NCI-H1092 treated with DMSO at 0.1 percent for 48 hours (cell line): ENCODE measurements at places on chromosomes 12 and 14.

DNA sequence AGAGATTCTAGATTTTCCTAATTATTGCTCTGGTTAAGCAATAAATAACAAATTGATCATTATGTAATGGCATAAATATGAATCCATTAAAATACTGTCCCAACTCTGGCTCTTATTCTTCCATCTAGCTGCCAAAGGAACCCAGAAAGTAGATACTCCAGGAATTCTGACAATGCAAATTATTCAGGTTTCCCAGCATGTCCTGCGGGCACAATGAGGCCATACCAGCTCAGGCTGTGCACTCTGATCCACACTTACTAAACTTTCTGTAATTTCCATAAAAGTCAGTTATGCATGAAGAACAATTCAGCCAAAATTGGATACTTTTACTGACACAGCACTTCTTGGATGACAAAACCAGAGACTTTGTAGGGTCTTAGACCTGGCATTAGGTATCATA is 576.3 kb downstream of the KCNH5 start:
- DNase-seq, result no peak

- no peak for DNase-seq
Measured at GRCh38 chr14:30596935-30597334, 25.2 kb upstream of the SCFD1 start.

DNA sequence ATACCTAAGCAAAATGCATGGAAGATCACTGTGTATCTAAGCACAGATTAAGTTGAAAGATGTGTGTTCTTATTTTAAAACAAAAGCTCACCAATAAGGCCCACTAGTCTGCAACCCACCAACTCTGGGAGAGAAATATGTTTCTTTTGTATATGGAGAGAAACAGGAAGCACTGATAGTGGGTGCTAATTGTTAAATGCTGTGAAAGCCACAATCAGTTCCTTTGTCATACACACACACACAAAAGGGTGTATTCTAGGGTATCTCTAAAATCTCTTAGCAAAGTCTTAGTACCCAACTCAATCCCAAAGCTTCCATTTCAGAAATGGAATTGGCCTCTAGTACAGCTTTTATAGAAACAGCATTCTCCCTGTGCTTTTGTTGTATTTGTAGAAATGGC is 272.7 kb upstream of the FLRT2 start:
- DNase-seq, result no peak

- DNase-seq, result no peak
Measured at GRCh38 chr12:104416136-104416535, 40.6 kb upstream of the CHST11 start.

GRCh38 chr14:71029236-71029781 is 122.0 kb downstream of the PCNX1 start:
- no peak for DNase-seq

- DNase-seq, result peak; percentile 20
Measured at GRCh38 chr12:66860752-66861750, 182.2 kb upstream of the GRIP1 start.

- DNase-seq, result peak; percentile 80
Measured at GRCh38 chr14:55446127-55446736, 5.8 kb upstream of the TBPL2 start.

DNA sequence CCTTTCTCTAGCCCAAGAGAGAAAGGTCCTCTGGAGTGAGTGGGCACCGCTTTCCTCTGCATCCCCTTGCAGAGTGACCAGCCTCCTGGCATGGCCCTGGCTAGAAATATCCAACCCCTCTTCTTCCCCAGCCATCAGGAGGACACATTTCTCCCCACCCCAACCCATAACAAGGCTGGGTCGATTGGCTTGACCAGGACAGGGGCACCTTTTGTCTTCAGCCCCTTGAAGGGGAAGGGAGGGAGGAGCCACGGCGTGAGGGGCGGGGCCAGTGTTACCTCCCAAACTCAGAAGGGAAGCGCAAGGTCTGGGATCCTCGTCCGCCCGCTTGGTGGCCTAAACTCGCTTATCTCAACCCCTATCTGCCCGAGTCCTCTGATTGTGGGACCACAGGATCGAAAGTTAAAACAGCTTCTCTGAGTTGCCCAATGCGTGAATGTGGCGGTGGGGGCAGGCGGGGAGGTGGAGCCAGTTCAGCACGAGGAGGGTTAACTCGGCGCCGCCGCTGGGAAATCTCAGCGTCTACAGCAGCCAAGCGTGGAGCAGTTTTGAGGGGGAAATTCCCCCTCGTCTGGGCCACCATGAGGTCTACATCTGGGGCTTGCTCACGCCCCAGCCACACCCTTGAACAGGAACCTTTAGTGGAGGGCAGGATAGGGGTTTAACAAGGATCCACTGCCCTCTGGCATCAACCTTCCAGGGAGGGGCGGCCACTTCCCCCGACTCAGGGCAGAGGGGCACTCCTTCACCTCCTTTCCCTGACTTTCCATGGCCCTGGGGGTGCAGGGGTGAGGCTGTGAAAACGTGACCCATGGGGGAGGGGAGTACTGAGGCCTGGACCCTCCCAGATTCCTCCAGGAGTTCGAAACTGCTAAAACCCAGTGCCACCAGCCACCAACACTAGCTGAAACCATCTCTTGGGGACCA is 795 bp downstream of the STAT6 start:
- no peak for DNase-seq

DNA sequence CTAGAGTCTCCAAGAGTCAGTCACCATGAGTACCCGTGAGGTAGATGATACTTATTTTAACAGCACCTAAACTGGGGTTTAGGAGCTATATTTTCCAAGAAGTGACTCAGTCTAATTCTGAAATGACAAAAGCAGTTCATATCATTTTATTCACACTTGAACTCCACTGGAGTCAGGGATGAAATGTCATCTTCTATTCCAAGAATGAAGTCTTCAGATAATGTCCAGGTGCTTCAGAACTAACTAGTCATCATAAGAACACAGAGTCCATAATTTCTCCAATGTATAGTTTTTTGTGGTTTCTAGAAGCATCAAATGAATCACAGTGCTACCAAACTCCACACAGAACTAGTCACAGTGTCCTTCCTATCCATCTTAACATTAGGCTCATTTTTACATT is 13.3 kb downstream of the DNM1L start:
- DNase-seq, result no peak

GRCh38 chr12:54004063-54004840 is 4.3 kb downstream of the HOXC9 start:
- DNase-seq, result no peak

GRCh38 chr12:108753976-108754375 is 22.7 kb upstream of the CORO1C start:
- no peak for DNase-seq

DNA sequence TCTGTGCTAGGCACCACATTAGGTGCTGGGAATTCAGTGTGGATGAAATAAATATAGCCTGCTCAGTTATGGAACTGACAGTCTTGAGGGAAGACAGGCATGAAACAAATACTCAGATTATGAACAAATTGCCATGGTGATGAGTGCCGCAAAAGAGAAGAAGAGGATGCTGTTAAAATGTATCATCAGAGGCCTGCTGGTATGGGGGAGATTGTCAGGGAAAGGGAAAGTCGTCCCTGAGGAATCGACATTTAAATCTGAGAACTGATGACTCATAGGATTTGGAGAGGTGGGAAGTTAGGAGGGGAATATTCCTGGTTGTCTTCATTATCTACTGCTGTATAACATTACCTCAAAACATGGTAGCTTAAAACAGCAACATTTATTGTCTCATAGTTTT is 42.0 kb downstream of the PPP1R36 start:
- DNase-seq, result no peak

DNA sequence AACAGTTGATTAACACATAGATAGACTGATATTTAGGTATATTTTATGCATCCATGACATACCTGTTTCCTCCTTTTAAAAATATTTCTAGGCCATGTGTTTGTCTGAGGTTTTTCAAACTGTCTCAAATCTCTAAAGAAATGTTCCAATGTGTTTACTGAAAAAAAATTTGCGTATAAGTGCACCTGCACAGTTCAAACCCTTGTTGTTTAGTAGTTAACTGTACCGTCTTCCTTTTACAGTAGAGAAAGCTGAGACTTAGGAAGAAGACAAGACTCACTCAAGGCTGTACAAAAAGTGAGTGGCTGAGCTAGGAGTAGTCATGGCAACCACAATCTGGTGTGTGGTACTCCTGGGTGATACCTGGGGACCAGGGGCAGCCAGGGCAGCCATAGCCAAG is 934.6 kb downstream of the VRK1 start:
- no peak for DNase-seq

- peak; percentile 36 for DNase-seq
Measured at GRCh38 chr14:97177016-97177415, 379.8 kb downstream of the VRK1 start.

DNA sequence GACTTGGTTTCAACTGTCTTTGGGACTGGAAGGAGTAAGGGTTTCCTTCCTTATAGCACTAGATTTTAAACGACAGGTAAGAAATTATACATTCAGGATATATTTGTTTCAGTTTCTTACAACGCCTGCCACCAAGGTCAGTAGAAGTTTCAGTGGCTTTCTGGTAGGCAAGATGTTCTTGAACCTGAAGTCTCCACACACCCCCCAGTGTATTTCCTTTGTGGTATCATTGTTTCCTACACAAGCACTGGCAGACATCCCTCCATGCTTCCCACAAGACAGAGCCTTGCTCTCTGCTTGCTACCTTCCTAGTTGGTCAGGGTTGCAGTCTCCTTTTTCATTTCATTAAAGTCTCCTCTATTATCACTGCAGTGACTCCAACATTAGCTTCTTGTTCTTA is 283.1 kb downstream of the FLRT2 start:
- no peak for DNase-seq
